NCI-H2081 (cell line): ENCODE measurements at places on chromosomes 12 and 14.
A peak's percentile ranks its signal among the peaks of the same experiment; 100 is the strongest.

DNA sequence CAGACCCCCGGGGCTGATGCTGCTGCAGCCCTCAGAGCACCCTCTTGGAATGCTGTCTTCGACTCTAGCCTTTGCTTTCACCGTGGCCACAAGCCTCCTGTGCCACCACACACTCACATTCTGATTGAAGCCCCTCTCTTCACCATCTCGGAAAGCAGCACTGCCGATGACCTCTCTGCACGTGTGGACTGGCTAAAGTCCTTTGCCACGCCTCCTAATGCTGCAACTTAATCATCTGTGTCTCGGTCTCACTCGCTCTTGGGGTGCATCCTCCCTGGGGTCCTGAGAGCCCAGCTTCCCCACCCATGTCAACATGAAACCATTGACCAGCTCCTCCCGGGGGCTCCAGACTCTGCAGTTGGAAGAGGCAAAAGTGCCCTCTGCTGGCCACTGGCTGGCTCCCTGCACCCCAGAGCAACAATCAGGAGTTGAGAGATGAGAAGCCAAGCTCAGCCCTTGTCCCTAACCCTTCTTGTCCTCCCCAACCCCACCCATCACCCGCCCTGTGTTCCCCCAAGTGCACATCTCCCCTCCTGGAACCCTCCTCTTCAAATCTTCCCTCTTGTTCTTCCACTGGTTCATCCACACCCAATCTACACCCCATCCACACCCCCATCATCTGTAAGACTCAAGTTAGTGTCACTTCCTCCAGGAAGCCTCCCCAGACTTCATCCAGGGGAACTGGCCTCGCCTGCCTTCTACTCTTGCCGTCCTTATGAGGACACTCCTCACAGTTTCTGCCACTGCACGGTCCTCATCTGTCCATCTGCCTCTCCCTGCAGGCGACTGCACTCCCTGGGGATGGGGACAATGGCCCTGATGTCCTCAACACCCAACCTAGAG is 23.6 kb upstream of the FAM181A start:
- DNase-seq = no peak

- DNase-seq = no peak
Observed at GRCh38 chr14:30621354-30621939, 672 bp upstream of the SCFD1 start.

- no peak for DNase-seq
Observed at GRCh38 chr12:29739279-29739991, 44.3 kb downstream of the TMTC1 start.

GRCh38 chr14:68938271-68939150 is 40.6 kb downstream of the ACTN1 start:
- no peak for DNase-seq

DNA sequence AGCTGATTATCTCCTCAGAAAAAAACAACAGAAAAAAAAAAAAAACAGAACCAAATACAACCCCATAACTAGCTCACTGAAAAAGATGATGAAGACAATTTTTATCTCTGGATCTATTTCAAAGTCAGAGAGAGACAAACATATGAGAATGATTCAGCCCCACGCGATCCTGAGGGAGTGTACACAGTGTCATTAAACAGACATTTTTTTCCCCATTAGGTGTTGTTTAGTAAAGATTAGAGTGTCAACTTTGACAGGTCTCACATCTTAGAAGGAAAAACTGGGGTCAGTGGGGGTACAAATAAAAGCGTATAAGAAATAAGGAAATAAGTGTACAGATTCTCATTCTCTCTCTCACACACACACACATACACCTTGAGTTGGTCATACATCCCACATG is 635.4 kb downstream of the NRXN3 start:
- DNase-seq = no peak

DNA sequence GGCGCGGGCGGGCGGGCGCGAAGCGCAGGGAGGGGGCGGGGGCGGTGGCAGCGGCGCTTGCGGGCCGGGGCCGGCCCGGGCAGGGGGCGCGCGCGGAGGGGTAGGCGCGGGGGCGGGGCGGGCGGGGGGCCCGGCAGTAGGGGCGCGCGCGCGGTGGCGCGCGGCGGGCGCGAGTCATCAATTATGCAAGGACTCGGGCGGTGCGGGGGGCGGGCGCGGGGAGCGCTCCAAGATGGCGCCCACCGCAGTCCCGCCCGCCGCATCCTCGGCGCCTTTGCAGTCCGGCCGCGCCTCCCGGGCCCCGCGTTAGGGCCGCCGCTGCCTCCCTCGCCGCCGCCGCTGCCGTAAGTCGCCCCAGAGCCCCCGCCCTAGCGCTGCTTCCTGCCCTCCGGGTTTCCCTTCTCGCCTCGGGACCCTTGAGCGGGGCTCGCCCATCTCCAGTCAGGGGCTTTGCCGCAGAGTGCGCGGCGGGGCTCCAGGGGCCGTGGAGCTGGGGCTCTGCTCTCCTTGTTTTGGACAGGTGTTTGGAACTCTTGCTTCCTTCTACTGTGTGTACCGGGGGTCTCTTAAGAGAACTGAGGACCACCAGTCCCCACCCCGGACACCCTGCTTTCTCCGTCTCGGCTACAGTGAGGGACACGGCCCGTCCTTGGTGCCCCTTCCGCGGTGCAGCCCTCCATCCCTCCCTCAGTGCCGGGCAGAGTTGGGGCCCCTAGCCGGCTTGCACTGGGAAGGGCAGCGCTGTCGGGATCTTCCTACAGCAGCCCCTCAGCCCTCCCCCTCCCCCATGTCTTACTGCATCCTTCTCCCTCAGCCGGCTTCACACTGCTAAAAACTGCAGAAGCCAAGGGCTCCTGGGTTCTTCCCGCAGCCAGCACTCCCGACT is at the start of gene SCN8A:
Gene SCN8A, plus strand, starts transcription at position 218 of the 886 bp plus-strand sequence. CDS start 71,585 bp downstream, outside the sequence.
- peak; percentile 67 for DNase-seq

GRCh38 chr12:2891240-2892053 is 756 bp downstream of the TULP3 start:
- peak; percentile 40 for DNase-seq

- DNase-seq = peak; percentile 72
Observed at GRCh38 chr12:52156757-52157565, 34.9 kb downstream of the KRT80 start.

DNA sequence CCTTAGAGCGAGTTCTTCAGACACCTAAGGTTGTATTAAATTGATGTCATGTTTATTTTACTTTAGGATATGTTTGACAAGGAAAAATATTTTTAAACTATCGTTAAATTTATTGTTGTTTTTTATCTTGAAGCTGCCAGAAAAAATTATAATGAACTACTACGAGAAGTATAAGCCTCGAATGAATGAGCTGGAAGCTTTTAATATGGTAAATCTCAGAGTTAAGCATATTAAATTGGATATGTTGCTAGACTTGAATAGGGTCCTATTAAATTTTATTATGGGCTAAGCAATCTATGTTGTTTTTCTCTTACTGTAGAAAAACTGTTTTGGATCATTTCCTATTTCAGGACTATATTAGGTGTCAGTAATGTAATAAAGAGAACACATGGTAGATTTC is 118.2 kb downstream of the METTL25 start:
- no peak for DNase-seq

DNA sequence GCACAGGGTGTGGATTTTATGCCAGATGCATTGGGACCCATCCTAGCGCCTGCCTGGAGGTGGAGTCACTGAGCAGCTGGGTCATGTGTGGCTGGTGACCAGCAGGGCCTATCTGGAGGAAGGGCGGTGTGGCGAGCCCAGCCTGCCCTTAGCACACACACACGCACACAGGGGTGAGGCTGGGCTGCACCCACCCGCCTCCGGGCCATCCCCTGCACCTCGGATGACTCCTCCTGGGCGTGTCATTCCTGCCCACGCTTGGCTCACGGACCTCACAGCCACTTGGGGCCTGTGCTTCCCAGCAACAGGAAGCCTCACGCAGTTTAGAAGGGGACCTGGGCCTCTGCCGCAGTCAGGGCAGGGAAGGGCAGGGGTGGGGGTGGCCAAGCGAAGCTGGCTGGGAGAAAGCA is 36.2 kb upstream of the FZD10 start:
- no peak for DNase-seq

DNA sequence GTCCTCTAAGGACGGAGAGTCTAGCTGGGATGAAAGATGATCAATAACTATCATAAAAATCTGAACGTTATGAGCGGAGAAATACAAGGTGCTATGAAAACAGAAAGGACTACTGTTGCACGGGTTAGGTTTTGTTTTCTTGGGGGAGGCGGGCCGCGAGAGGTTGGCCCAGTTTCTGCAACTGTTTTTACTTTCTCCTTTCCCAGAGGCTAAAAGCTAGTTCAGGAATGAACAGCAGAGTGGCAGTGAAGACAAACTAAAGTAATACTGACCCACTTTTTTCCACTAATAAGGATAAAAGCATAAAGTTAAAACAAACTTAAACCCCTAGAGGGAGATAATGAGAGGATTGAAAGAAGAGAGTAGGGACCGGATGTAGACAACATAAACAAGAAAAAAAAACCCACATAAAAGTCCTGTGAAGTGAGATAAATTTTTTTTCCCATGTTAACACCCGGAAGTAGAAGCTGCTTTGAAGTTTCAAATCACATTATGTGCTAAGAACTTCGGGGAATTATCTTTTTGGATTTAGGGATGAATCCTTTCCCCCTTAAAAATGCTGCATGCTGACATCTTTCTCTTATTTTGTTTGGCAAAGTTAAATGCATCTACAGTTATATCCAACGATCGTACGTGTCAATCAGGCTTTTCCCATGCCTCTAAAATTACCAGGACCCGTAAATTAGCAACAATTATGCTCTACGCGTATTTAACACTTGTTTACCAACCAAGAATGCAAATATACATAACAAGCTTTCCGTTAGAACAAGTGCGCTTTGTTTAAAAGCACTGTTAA is 1.0 kb upstream of the CDK17 start:
- DNase-seq = peak; percentile 25

- DNase-seq = no peak
Observed at GRCh38 chr14:98244162-98244948, 1027.6 kb downstream of the BCL11B start.

GRCh38 chr14:68506645-68507419 is 286.0 kb downstream of the ZFP36L1 start:
- DNase-seq = no peak

DNA sequence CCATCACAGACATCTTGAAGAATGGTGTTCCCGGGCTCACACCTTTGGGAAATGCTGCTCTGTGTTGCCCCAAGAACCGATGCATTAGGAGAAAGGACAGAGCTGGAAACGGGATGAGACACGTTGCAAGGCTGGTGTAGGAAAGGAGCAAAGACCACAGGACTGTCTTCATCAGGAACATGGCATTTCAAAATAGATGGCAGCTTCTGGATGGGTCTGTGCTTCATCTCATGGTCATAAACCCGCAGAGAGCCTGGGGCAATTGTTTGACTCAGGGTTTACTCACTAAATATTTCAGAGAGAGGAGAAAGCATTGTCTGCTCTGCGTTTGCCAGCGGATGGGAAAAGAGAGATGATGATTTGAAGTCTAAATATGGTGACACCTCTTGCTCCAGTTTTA is 76.3 kb downstream of the CACNA1C start:
- peak; percentile 3 for DNase-seq

- no peak for DNase-seq
Observed at GRCh38 chr14:61661471-61662400, 33.6 kb upstream of the HIF1A start.

DNA sequence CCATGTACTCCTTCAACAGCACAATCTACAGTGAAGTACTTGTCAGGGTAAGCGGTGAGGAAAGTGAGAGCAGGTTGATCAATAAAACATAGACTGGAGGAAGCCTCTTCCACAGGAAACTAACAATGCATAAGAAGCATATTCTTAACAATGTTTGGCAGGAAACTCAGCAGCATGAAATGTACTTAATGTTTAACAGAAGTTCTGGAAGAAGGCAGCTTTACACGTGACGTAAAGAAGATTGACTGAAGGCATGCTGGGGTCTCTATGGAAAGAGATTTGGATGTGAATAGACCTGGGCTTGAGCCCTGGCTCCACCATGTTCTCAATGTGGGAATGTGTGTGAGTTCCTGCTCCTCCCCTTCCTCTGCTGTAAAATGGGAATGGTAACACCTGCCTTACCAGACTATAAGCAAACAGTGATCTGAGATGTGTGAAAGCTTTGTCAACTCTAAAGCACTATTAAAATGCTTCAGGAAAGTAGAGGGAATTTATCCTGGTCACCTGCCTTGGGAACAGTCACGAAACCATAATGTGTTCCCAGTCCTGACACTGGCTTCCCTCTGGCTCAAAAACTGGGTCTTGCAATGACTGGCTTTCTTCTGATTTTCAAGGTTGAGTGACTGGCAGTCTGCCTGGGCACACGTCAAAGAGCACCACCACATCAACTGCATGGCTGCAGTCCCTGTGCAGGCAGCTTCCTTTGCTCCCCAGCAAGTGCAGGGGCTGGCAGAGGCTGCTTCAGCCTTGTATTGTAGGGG is 384.6 kb downstream of the APAF1 start:
- DNase-seq = peak; percentile 11

- no peak for DNase-seq
Observed at GRCh38 chr12:123799227-123799626, 37.1 kb downstream of the DNAH10 start.

- no peak for DNase-seq
Observed at GRCh38 chr14:33946679-33947476, 4.0 kb downstream of the EGLN3 start.

DNA sequence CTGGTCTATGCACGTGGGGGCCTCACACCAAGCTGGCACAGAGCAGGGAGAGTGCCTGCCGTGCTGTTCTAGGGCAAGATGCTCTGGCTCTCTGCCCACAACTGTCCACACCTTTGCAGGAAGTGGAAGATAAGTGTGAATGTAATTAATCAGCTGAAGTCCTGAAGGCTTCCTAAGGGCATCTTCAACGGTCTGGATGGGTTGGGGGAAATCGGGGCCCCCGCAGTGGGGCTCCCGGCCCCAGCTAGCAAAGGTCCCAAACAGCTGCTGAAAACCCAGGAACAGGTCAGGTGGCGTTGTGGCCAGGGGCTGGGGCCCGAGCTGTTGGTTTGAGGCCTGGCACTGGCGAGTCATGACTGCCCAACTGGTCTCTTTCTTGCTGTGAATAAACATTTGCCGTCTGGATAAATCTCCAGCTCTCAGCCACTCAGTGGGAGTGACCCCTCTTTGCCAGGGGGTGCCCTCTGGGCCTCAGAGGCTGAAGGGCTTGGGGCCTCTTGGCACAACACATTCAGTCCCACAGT is 6.7 kb upstream of the SLC25A29 start:
- no peak for DNase-seq

DNA sequence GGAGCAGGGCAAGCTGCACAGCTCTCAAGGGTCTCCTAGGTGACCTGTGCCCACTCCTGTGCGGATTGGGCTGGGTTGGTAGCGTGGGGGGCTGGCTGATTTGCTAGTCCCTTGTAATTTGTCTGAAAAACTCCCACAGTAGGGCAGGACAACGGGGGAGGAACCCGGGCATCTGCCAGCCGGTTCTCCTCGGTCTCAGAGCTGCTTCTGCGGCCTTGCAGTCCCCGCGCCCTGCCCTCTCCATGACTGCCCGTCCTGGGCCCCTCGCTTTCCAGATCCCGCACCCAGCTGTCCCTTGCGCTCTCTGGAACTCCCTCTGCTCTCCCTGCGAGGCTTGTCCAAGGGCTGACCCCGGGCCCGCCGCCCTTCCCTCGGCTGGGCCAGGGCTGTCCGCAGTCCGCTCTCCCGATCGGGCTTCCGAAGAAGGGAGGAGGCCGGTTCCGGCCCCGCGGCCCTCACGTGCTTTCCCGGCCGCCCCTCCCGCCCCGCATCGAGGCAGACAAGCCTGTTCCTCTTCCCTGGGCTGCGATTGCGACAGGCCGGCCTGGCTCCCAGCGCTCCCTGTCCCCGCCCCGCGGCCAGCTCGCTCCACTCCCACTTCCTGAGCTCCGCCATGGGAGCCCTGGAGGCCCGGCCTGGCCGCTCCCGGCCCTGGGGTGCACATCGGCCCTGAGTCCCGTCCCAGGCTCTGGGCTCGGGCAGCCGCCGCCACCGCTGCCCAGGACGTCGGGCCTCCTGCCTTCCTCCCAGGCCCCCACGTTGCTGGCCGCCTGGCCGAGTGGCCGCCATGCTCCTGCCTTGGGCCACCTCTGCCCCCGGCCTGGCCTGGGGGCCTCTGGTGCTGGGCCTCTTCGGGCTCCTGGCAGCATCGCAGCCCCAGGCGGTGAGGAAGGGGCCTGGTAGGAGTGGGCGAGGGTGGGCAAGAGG is at the start of gene LTBR:
Gene LTBR, plus strand, starts transcription at position 591 of the 927 bp plus-strand sequence. Its CDS starts 197 bp downstream, at position 788.
- peak; percentile 72 for DNase-seq
